GM23338 (cell line): ENCODE measurements at places on chromosomes 13 and 19.

GRCh38 chr13:109381546-109382180 lies 404.7 kb downstream of the IRS2 start:
- H3K27ac ChIP-seq: no peak overlapping the region
- H3K27me3 ChIP-seq: no peaks in the 10 kb centered on the region
- no peaks in the 10 kb centered on the region for H3K36me3 ChIP-seq

DNA sequence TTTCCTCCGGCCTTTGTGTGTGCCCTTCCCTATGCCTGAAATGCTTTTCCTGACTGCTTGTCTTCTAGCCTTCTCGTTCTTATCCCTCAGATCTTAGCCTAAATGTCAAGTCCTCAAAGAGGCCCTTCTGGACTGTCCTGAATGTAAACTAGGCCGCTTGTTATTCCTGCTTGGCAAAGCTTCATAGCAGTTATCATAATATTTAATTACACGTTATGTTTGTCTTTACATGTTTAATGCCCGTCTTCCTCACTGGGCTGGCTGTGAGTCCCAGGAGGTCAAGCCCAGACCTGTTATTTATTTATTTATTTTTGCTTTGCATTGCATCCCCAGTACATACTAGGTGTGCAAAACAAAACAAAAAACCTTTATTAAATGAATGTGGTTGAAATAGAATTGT lies 62.7 kb downstream of the SIPA1L3 start:
- no peak for DNase-seq
- H3K4me1 ChIP-seq: no peaks in the 10 kb centered on the region
- no peak overlapping the region for H3K27ac ChIP-seq
- H3K36me3 ChIP-seq: no peaks in the 10 kb centered on the region
- no peak overlapping the region for H3K4me3 ChIP-seq

GRCh38 chr13:67306742-67307141 lies 76.6 kb upstream of the PCDH9 start:
- no peak for DNase-seq
- H3K4me3 ChIP-seq: no peak overlapping the region
- H3K36me3 ChIP-seq: no peaks in the 10 kb centered on the region
- no peaks in the 10 kb centered on the region for H3K27me3 ChIP-seq
- H3K4me1 ChIP-seq: no peaks in the 10 kb centered on the region

DNA sequence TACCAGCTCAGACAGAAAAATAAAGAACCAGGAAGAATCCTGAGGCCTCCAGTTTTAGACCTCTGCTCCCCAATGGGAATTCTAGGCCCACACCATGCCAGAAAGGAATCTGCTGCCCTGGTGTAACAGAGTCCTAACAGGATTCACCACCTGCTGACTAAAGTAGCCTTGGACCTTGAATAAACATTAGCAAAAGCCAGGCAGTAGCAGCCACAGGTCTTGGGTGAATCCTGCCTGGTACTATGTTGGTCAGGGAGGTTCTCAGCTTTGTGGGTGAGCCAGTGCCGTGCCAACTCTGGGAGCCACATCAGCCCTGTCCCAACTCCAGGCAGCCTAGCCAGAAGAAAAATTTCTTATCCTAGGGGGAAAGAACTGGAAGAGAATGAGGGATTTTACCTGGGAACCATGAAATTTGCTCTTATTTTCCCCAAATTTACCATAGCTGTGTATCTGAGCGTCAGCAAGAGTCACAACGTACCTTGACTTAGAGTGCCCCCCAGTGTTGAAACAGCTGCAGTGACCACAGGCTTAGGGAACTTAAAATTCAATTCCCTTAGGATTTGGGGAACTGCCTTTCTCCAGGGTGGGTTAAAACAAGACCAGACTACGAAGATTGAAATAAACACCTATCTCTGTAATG lies 1895.6 kb upstream of the PRR20A start:
- no peaks in the 10 kb centered on the region for H3K4me1 ChIP-seq
- peak; percentile 91 for DNase-seq
- no peaks in the 10 kb centered on the region for H3K36me3 ChIP-seq

- no peak for DNase-seq
- no peaks in the 10 kb centered on the region for H3K4me1 ChIP-seq
- no peak overlapping the region for H3K27ac ChIP-seq
- no peak overlapping the region for H3K4me3 ChIP-seq
- no peaks in the 10 kb centered on the region for H3K36me3 ChIP-seq
- H3K27me3 ChIP-seq: no peaks in the 10 kb centered on the region
Measured at GRCh38 chr13:77545626-77546412, 10.3 kb downstream of the SCEL start.

DNA sequence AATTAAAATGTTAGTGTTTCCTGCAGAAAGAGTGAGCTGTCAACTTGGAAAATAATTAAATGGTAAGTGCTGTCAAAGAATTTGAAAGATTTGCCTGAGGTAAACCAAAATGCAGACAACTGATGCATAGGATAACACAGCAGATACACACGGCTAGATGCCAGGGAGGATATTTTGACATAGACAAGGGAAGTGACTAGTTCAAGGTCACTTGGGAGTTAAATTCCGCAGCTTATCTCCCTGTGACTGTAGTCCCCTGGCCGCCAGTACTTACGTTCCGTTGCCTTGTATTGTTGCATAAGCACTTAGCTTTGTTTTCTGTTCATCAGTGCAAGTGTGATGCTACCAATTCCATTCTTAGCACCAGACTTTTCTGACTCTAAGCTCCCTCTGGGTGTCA lies 247.3 kb upstream of the MAB21L1 start:
- no peaks in the 10 kb centered on the region for H3K27me3 ChIP-seq
- no peak overlapping the region for H3K4me3 ChIP-seq
- no peak overlapping the region for H3K27ac ChIP-seq
- DNase-seq: no peak

- peaks cover 6% of the 10 kb centered on the region; the same call in 1 of the 2 replicates for H3K4me1 ChIP-seq
- no peaks in the 10 kb centered on the region for H3K36me3 ChIP-seq
- no peak for DNase-seq
- H3K27me3 ChIP-seq: no peaks in the 10 kb centered on the region
Measured at GRCh38 chr13:34430294-34430693, 511.8 kb upstream of the NBEA start.

DNA sequence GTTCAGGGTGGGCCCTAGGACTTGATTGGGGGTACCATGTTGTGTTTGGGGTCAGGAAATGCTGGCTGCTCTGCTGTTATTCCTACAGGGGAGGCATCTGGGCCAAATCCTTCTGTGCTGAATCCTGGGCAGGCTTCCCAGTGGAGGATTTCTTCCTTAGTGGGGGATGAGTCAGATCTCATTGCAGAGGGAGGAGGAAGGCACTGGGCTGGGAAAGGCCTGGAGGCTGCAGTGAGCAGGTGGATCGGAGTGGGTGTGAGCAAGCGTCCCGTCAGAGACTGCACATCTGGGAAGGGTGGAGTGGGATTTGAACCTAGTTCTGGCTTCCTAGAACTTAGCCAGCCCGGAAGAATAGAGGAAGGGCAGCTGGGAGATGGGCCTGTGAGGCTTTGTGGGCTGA lies 11.5 kb downstream of the CCDC124 start:
- no peak overlapping the region for H3K27ac ChIP-seq
- H3K4me3 ChIP-seq: no peak overlapping the region
- no peaks in the 10 kb centered on the region for H3K36me3 ChIP-seq
- peaks cover 7% of the 10 kb centered on the region for H3K27me3 ChIP-seq
- no peak for DNase-seq
- H3K4me1 ChIP-seq: peaks cover 13% of the 10 kb centered on the region; the same call in 1 of the 2 replicates

DNA sequence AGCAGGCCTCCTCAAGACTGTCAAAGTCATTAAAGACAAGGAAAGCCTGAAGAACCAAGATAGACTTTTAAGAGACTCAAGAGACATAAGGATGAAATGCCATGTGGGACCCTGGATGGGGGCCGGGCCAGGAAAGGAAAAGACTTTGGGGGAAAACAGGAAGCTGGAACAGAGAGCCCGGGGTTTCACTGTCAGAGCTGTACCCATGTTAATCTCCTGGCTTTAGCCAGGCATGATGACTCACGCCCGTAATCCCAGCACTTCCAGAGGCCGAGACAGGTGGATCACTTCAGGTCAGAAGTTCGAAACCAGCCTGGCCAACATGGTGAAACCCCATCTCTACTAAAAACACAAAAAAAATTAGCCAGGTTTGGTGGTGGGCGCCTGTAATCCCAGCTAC lies 5.6 kb upstream of the KLF16 start:
- H3K27ac ChIP-seq: no peak overlapping the region
- no peaks in the 10 kb centered on the region for H3K36me3 ChIP-seq

DNA sequence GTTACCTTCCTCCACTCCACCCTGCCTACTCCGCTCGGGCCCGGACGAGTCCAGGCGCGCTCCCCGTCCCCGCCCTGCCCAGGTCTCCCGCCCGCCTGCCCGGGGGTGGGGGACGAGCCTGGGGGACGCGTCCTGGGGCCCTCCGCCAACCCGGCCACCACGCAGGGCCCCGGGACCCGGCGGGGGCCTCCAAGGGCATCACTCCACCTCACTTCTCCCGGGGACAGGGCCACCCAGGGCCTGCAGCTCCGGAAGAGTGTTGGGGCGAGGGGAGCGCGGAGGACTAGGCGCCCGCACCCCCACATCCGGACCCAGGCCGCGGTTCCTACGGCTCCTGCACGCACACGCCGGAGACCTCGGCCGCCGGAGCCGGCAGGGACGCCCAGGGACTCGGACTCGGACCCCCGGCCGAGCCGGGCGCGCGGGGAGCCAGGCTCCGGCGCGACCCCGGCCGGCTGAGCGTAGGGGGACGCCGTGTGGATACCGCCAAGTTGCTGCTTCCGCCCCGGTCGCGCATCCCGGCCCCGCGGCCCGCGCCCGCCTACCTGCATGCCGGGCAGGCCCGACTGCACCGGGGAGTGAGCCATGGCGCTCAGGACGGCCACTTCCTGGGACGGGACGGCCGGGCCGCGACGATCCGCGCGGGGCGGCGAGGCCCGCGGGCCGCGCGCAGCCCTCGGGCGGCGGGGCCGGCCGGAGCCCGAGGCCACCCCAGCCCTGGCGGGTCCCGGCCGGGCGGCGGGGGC lies 534 bp downstream of the STK24 start:
- peak overlapping the region; percentile 76 for H3K4me3 ChIP-seq
- no peaks in the 10 kb centered on the region for H3K36me3 ChIP-seq
- peak; percentile 57 for DNase-seq
- H3K27me3 ChIP-seq: no peaks in the 10 kb centered on the region
- H3K27ac ChIP-seq: no peak overlapping the region

GRCh38 chr13:110989331-110989730 lies 74.5 kb upstream of the ANKRD10 start:
- H3K27me3 ChIP-seq: no peaks in the 10 kb centered on the region
- DNase-seq: no peak

GRCh38 chr13:66128201-66128600 lies 1101.9 kb downstream of the PCDH9 start:
- H3K36me3 ChIP-seq: no peaks in the 10 kb centered on the region
- no peak for DNase-seq
- no peak overlapping the region for H3K4me3 ChIP-seq
- H3K4me1 ChIP-seq: no peaks in the 10 kb centered on the region

GRCh38 chr13:75325711-75326110 lies 156.3 kb downstream of the TBC1D4 start:
- no peaks in the 10 kb centered on the region for H3K36me3 ChIP-seq
- no peaks in the 10 kb centered on the region for H3K27me3 ChIP-seq
- peaks cover 22% of the 10 kb centered on the region; the same call in 1 of the 2 replicates for H3K4me1 ChIP-seq
- H3K4me3 ChIP-seq: no peak overlapping the region
- no peak for DNase-seq
- H3K27ac ChIP-seq: no peak overlapping the region

GRCh38 chr13:110960204-110960603 lies 45.3 kb upstream of the ANKRD10 start:
- H3K27ac ChIP-seq: no peak overlapping the region
- no peak for DNase-seq
- no peaks in the 10 kb centered on the region for H3K4me1 ChIP-seq
- peaks cover 13% of the 10 kb centered on the region; the same call in 1 of the 2 replicates for H3K36me3 ChIP-seq

DNA sequence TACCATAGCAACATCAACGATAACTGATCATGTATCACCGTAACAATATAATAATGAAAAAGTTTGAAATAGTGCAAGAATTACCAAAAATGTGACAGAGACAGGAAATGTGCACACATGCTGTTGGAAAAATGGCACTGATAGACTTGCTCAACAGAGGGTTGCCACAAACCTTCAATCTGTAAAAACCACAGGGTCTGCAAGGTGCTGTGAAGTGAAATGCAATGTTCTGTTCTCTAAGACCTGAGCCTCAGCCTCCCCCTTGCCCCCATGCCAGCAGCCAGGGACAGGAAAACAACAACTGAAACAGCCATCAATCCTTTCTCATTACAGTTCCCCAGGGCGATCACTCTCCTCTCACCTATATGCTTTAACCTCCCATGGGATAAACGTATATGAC lies 88.4 kb downstream of the USP12 start:
- DNase-seq: no peak
- peaks cover 4% of the 10 kb centered on the region for H3K4me1 ChIP-seq
- H3K4me3 ChIP-seq: no peak overlapping the region
- H3K27ac ChIP-seq: no peak overlapping the region
- no peaks in the 10 kb centered on the region for H3K27me3 ChIP-seq

GRCh38 chr13:100951016-100951415 lies 276.4 kb upstream of the TMTC4 start:
- DNase-seq: no peak
- H3K27me3 ChIP-seq: no peaks in the 10 kb centered on the region
- no peaks in the 10 kb centered on the region for H3K36me3 ChIP-seq
- no peak overlapping the region for H3K27ac ChIP-seq
- H3K4me3 ChIP-seq: no peak overlapping the region

DNA sequence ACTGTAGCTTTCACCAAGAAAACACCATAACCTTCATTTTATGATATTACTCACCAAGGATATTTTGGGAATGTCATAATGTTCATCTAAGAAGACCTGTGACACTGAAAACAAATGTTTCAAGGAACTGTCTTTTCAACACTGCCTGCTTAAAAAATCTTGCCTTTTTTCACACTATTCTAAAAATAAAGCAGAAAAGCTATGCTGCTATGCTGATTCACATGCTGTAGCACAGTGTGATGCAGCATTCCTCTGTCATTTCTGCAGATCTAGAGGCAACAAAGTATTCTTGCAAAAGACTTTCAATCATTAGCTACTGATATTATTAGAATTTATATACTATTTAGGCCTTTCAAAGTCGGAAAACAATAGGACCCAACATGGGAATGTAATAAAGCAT lies 525.7 kb downstream of the UQCRFS1 start:
- no peak overlapping the region for H3K27ac ChIP-seq
- no peaks in the 10 kb centered on the region for H3K36me3 ChIP-seq

DNA sequence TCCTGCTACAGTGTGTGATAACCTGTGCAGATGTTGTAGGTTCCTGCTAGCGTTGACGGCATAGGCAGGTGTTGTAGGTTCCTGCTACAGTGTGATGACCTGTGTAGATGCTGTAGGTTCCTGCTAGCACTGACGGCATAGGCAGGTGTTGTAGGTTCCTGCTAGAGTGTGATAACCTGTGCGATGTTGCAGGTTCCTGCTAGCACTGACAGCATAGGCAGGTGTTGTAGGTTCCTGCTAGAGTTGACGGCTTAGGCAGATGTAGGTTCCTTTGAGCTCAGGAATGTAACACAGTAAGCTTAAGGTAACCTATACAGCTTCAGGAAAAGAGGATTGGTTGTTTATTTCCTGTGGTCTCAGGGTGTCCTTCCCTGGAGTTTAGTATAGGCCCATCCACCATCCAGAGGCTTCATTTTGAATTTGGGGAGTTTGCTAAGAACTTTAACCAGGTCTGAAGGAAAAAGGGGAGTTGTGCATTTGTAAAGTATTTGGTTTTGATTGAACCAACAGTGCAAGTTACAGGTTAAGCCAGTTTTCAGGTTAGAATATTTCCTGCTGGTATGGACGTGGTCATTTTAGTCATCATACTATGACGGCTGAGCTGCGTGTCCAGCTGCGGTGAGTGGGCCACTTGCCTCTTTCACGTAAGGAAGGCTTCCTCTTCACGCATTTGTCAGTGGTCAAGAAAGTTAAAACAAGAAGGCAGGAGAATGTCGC lies 53.8 kb downstream of the ATP11A start:
- H3K27ac ChIP-seq: 0 out of 2 replicates have a peak overlapping the region, but pooled peaks have one; percentile 27
- no peaks in the 10 kb centered on the region for H3K4me1 ChIP-seq
- no peaks in the 10 kb centered on the region for H3K36me3 ChIP-seq
- H3K27me3 ChIP-seq: no peaks in the 10 kb centered on the region
